Neural crest cell (in vitro differentiated cells): ENCODE measurements at places on chromosomes 7 and 10. TPM values are rescaled to one million over a fixed set of nuclear protein-coding genes. Genes with fewer than 3 reads are reported as not detected.

DNA sequence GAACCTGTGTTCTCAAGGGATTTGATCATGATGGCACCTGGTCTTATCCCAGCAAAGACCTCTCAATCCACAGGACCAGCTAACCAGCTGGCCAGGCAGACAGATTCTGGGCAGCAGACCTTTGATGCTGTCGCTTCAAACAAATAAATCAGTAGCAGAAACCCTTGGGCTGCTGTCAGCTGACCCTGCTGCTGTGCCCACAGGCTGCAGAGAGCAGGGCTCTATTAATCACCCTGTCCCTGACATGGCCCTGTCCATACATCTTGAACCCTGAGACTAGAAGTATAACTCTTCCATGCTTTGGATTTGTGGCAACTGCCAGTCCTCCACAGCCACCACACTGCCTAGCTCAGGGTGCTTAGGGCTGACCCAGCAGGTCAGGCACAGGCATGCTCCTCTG, 244.1 kb upstream of the PODXL start:
- peaks cover 5% of the 10 kb centered on the region for H3K27me3 ChIP-seq
- H3K4me1 ChIP-seq: peaks cover 7% of the 10 kb centered on the region
- no peak overlapping the region for H3K4me3 ChIP-seq
- no peaks in the 10 kb centered on the region for H3K36me3 ChIP-seq
- no peak for DNase-seq

- DNase-seq: no peak
- H3K36me3 ChIP-seq: no peaks in the 10 kb centered on the region
- H3K4me1 ChIP-seq: peaks cover 9% of the 10 kb centered on the region
- peak overlapping the region; percentile 72 for H3K27ac ChIP-seq
- H3K27me3 ChIP-seq: peaks cover 31% of the 10 kb centered on the region
Measured at GRCh38 chr10:69506487-69506833, 55.2 kb downstream of the TSPAN15 start.

The NDUFB8 gene
- total RNA-seq: 200 and 235 TPM in 2 replicates

GRCh38 chr7:28685644-28686417, 272.3 kb downstream of the TRIL start:
- no peak overlapping the region for H3K27ac ChIP-seq
- H3K4me1 ChIP-seq: peaks cover 8% of the 10 kb centered on the region
- no peak overlapping the region for H3K4me3 ChIP-seq
- no peaks in the 10 kb centered on the region for H3K36me3 ChIP-seq

The ADAMTS14 gene
- 0.19 and 0.30 TPM in 2 replicates for total RNA-seq

- H3K36me3 ChIP-seq: no peaks in the 10 kb centered on the region
- peaks cover 4% of the 10 kb centered on the region for H3K4me1 ChIP-seq
- H3K27me3 ChIP-seq: no peaks in the 10 kb centered on the region
- no peak overlapping the region for H3K4me3 ChIP-seq
- peak overlapping the region; percentile 50 for H3K27ac ChIP-seq
Measured at GRCh38 chr7:44284216-44284615, 41.2 kb downstream of the CAMK2B start.

The LDB3 gene
- 0.56 and 1.0 TPM in 2 replicates for total RNA-seq

GRCh38 chr10:47034441-47035051, 123.3 kb downstream of the PTPN20 start:
- DNase-seq: no peak
- H3K27ac ChIP-seq: no peak overlapping the region
- no peaks in the 10 kb centered on the region for H3K36me3 ChIP-seq
- peaks cover 3% of the 10 kb centered on the region for H3K4me1 ChIP-seq
- no peak overlapping the region for H3K4me3 ChIP-seq
- H3K27me3 ChIP-seq: no peaks in the 10 kb centered on the region

The GIMAP6 gene
- not detected in 2 replicates for total RNA-seq

DNA sequence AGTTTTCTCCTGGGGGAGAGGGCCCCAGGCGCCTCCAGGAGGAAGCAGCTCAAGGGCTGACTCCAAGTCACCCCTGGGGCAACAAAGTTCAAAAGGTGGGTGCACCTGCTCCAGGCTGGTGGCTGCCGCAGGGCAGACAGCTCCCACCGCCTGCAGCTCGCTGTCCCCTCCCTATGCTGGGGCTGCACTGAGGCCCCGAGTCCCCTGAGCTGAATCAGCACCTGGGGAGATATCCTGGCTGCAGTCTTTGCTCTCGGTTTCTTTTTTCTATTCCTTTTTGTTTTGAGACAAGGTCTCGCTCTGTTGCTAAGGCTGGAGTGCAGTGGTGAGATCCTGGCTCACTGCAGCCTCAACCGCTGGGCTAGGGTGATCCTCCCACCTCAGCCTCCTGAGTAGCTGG, 183.4 kb downstream of the DNAJB6 start:
- no peak for DNase-seq
- peaks cover 24% of the 10 kb centered on the region for H3K4me1 ChIP-seq
- H3K27me3 ChIP-seq: no peaks in the 10 kb centered on the region
- H3K27ac ChIP-seq: no peak overlapping the region
- H3K4me3 ChIP-seq: no peak overlapping the region

GRCh38 chr7:112982441-112983063, 104.1 kb downstream of the GPR85 start:
- no peak for DNase-seq
- no peak overlapping the region for H3K4me3 ChIP-seq
- no peak overlapping the region for H3K27ac ChIP-seq
- no peaks in the 10 kb centered on the region for H3K36me3 ChIP-seq
- H3K27me3 ChIP-seq: no peaks in the 10 kb centered on the region
- H3K4me1 ChIP-seq: peaks cover 4% of the 10 kb centered on the region
